ENCODE measurements at places on chromosomes 6 and 20. TPM values are rescaled to one million over a fixed set of nuclear protein-coding genes. Genes with fewer than 3 reads are reported as not detected.

DEFB118 gene
- polyA plus RNA-seq = not detected

PPIL1 gene
- polyA plus RNA-seq = 30.5 TPM

GPR6 gene
- polyA plus RNA-seq = not detected

FNDC11 gene
- polyA plus RNA-seq = 0.20 TPM

UST gene
- polyA plus RNA-seq = 9.7 TPM

HNF4A gene
- polyA plus RNA-seq = 0.08 TPM

SLC2A4RG gene
- polyA plus RNA-seq = 210 TPM

SYNE1 gene
- polyA plus RNA-seq = 64.9 TPM

CRISP3 gene
- polyA plus RNA-seq = 0.07 TPM

C20orf144 gene
- 0.16 TPM for polyA plus RNA-seq

TRAPPC3L gene
- 0.31 TPM for polyA plus RNA-seq

PIGU gene
- polyA plus RNA-seq = 25.7 TPM

SULF2 gene
- 22.8 TPM for polyA plus RNA-seq

MEI4 gene
- 1.6 TPM for polyA plus RNA-seq

SLC18B1 gene
- polyA plus RNA-seq = 10.1 TPM

MYH7B gene
- 0.11 TPM for polyA plus RNA-seq

ELOVL4 gene
- polyA plus RNA-seq = 0.40 TPM

IL17A gene
- not detected for polyA plus RNA-seq

SYTL3 gene
- 1.5 TPM for polyA plus RNA-seq

CDH22 gene
- 2.3 TPM for polyA plus RNA-seq

ARMH2 gene
- not detected for polyA plus RNA-seq

KHDC1L gene
- polyA plus RNA-seq = not detected

PLCB4 gene
- polyA plus RNA-seq = 1.7 TPM

ZFP64 gene
- polyA plus RNA-seq = 3.5 TPM

LIN28B gene
- 0.09 TPM for polyA plus RNA-seq

TPX2 gene
- polyA plus RNA-seq = 0.57 TPM

CAGE1 gene
- polyA plus RNA-seq = not detected

COL19A1 gene
- polyA plus RNA-seq = 0.32 TPM

COL11A2 gene
- 1.7 TPM for polyA plus RNA-seq

PPP1R16B gene
- polyA plus RNA-seq = 4.2 TPM

RIPPLY2 gene
- 2.1 TPM for polyA plus RNA-seq

RIMS1 gene
- 2.0 TPM for polyA plus RNA-seq

CAP2 gene
- polyA plus RNA-seq = 8.8 TPM

EYA2 gene
- 1.0 TPM for polyA plus RNA-seq

GPX5 gene
- polyA plus RNA-seq = not detected

CPNE5 gene
- polyA plus RNA-seq = 0.71 TPM
